ENCODE measurements at places on chromosomes 11 and 22.

DNA sequence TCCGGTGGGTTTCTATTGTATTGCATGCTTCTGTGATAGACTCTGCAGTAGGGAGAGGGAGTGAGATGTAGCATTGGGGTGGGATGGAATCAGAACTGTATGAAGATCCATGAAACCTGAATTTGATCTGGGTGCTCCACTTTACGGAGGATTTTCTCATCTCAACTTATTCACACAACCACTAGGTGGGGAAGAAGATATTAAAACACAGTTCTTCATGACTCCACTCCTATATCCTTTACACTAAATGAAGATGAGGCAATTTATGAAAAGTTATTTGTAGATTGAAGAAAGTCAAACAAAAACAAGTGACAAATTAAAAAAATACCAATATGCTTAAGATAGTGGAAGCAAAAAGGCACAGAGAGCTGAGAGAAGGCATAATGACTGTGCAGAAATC, 92.6 kb upstream of the PDGFD start:
- no peak for DNase-seq

- DNase-seq = no peak
Observed at GRCh38 chr11:61174273-61174672, 13.0 kb upstream of the VPS37C start.

DNA sequence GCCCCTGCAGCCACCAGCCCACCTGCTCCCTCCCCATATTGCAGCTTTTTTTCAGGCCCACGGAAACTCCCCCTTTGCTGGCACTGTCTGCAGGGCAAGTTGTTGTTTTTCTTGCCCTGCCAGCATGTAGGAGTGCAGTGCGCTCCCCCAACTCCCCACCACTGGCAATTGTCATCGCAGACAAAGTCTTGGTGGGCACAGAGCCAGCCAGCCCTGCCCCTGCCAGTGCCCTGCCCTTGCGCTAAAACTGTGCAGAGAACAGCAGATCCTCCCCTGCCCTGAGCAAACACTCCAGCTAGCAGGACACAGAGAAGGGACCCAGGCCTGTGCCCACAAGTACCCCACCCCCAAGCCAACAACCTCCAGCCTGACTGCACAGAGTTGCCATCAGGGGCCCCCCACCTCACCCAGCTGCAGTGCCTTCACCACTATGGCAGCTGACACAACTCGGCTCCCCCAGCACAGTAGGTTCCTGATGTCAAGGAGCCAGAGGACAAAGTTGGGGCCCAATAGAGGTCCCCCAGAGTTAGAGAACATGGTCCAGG, 158.1 kb upstream of the ARHGAP42 start:
- no peak for DNase-seq

GRCh38 chr11:122951211-122951610, 30.4 kb downstream of the BSX start:
- DNase-seq = no peak

DNA sequence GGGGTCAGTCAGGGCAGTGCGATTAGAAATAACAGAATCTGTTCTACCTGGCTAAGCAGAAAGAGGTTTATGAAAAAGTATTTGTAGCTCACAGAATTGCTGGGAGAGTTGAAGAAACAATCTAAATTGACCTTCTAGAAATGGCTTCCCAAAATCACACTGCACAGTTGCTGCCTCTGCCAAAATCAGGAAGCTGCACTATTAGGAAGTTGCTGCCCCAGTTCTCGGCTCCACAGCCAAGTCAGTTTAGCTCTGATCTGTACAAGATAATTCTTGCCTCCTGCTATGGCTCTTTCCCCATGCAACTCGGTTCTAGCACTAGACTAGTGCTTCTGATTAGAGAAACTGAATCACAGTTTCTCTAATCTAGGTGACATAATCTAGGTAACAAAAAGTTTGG, 16.0 kb upstream of the CCDC90B start:
- DNase-seq = no peak

DNA sequence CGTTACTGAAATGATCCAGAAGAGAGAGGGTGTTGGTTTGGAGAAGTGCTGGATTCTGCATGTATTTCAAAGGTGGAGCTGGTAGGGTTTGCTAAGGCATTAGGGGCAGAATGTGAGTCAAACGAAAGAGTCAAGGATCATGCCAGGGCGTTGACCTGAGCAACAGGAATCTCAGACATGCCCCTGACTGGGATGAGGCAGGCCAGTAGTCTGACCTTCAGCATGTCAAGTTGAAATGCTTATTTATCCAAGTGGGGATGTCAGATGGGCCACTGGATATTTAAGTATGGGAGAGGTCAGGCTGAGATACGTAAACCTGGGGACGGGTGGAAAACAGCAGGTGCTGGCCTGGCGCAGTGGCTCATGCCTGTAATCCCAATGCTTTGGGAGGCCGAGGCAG, 2.7 kb upstream of the TSGA10IP start:
- no peak for DNase-seq

DNA sequence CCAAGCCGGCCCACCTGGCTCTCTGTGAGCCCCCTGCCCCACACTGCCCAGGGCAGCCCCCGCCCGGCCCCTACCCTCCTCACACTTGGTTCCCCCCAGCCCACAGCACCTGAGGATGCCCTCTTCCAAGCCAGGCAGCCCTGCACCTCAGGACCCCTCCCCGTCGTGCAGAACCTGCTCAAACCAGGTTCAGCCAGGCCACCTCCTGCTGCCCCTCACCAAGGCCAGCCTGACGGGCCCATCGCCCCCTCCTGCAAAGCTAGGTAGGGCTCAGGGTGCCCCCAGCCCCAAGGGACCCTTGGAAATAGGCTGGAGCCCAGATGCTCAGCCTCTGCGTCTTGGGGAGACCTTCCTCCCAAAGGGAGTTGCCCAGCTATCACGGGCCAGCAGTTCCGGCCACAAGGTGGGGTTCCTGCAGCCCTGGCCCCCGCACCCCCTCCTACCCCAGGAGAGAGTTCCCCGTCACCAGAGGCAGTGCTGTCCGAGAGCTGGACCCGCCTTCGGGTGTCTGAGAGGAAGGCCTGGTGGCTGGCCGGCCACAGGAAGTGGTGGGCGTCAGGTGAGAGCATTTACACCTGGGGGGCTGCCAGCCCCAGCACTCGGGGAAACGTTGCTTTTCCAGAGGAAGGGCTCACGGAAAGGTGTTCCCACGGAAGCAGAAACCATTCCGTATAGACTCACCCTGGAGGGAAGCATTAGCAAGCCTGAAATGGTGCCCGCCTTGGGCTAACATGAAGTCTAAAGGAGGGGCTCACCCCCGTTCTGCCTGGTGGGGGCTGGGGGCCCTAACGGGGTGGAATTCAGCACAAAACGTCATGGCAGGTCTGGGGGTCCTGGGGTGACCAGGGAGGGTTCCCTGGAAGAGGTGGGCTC, 3.2 kb upstream of the SYT8 start:
- DNase-seq = peak; percentile 16

DNA sequence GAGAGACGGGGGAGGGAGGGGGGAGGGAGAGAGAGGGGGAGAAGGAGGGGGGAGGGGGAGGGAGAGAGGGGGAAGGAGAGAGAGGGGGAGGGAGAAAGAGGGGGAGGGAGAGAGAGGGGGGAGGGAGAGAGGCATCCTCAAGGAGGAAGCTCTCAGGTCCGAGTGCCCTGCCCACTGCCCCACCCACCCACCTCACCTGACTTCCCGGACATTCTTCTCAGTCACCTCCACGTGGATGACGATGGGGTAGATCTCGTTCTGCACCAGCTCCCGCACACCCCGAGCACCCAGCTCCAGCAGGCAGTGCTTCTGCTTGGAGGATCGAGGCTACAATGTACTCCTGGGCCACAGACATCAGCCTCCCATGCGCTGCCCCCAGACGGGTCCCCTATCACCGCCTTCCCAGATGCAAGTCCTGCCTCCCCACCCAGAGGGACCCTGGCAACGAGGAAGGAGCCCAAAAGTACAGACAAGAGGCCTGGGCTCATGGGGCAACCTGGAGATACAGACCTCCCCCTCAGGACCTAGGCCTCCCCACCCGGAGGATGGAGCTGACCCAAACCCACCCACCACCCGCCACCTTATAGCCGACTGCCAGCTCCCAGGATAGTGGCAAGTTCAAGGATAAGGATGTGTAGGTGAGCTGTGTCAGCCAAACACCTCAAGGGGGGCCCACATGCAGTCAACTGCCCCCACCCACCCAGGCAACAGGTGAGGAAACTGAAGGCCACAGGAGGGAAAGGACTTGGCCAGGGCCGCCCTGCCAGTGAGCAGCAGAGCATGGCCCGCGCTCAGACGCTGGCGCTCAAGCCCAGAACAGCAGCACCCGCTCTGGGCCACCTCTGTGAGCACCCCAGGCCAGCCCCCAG, 5.6 kb upstream of the MFNG start:
- DNase-seq = no peak

GRCh38 chr11:126844789-126845188, 155.8 kb downstream of the KIRREL3 start:
- no peak for DNase-seq

GRCh38 chr11:93481279-93481678, 61.9 kb downstream of the SMCO4 start:
- no peak for DNase-seq

GRCh38 chr11:94636388-94636949, 69.3 kb downstream of the PIWIL4 start:
- DNase-seq = no peak

DNA sequence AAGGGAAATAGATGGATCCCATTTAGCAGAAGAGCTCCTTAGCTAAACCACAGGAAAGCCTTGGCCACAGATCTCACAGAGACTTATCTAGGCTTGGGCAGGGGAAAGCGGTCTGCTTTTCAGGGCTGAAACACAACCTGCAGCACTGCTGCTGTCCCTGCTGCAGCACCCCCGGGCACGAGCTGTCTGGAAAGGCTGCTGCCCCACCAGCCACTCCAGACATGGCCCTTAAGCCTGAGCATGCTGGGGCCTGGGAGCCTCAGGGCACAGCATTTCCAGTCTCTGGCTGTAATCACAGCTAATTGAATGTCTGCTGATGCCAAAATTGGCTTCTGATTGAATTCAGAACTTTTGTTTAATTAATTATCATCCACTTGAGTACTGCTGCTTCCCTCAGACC, 115.0 kb downstream of the TMPRSS5 start:
- no peak for DNase-seq

DNA sequence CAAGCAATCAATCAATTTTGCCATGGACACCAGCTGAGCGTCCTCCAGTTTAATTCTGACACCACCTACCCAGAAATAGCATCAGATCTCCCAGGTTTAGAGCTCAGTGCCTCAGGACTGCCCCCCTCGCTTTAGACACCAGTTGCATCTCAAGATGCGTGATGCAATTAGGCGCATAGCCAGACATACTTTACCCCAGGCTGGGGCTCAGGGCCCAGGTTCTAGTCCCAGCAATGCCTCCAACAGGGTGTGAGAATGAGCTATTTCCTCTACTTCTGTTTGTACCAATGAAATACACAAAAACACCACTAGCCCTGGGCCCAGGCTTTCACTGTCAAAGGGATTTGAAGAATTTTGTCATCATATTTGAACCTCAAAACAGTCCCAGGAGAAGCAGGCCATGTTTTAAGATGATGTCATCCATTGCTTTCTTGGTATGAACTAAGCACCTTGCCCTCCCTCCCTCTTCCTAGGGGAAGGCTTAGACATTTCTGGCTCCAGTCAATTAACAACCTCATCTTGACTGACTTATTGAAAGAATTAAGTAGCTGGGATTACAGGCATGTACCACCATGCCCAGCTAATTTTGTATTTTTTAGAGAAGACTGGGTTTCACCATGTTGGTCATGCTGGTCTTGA, 61.5 kb upstream of the INCENP start:
- DNase-seq = no peak

DNA sequence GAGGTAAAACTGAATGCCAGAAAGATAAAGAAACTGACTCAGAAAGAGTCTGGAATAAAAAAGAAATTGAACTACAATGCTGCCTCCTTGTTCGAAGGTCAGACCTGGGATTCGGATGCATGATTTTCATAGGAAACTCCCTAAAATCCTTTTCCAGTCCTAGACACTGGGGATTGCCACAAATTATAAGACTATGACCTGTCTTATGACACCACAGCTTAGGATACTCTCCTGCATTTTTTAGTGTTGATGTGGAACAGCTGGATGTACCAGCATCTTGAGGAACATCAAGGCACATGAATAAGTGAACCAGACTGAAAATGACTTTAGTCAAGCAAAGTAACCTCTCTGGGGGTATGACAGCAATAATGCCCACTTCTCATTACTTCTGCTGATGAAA, 9.0 kb downstream of the KIRREL3 start:
- no peak for DNase-seq

DNA sequence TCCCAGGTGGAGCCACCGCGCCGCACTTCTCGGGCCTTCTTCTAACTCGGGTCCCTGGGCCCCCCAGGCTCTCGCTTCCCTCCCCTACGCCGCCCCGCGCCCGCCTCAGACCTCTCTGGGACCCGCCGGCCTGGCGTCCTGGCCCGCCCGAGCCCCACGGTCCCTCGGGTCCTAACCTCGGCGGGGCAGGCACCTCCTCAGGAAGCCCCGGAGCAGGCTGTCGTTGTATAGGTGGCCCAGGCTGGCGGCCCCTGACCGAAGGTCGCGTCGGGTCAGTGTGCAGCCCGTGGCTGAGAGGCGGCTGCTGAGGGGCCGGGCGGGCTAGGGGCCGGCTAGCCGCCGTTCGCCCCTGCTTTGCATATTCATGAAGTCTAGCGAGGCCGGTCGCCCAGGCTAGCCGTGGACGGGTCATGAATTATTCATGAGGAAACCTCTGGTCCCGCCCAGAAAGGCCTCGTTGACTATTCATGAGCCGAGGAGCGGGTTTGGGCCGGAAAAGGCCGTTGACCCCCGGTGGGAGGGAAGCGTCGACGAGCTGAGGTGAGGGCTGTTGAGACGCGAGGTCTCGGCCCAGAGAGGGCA, at the start of gene HORMAD2:
Gene HORMAD2, plus strand, starts transcription at position 513 of the 582 bp plus-strand sequence. CDS start 13,489 bp downstream, outside the sequence.
- no peak for DNase-seq

DNA sequence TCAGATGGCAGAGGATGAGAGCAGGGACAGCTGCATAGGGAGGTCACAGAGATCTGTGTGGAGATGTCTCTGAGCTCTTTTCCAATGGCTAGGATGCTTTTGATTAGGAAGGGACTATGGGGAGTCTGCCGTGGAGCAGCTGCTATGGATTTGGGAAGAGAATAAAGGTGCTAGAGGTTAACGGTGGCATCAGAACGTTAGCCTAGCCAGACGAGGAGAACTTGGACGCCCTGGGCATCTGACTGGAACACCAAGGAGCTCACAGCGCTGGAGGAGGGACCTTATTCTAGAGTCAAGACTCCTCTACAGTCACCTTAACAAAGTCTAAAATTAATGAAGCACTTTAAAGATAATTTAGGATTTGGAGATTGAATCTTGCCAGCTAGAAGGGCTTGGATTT, 157.2 kb upstream of the B3GAT1 start:
- DNase-seq = no peak

GRCh38 chr11:12119502-12119901, 9.1 kb downstream of the MICAL2 start:
- no peak for DNase-seq

DNA sequence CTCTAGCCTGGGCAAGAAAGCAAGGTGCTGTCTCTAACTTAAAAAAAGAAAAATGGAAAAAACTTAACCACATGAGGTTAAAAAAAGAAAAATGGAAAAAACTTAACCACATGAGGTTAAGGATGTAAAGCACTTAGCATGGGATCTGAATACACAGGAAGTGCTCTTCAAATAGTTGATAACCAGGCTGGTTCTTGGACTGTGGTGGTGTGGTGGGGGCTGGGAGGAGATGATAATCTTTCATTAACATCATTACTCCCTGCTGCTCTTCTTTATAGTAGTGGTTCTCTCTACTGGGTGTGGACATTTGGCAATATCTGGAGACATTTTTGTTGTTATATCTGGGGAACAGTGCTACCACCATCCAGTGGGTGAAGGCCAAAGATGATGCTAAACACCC, 88.4 kb downstream of the TTC17 start:
- DNase-seq = no peak

GRCh38 chr11:66676931-66677598, 622 bp downstream of the RBM4B start:
- no peak for DNase-seq

- no peak for DNase-seq
Observed at GRCh38 chr11:87809256-87809655, 366.0 kb downstream of the RAB38 start.
